Activated CD4-positive, alpha-beta T cell treated with anti-CD3 and anti-CD28 coated beads, Interleukin-2, amount 50 U/mL, for 24 hours (primary cell): ENCODE measurements at places on chromosomes 6 and 20.

DNA sequence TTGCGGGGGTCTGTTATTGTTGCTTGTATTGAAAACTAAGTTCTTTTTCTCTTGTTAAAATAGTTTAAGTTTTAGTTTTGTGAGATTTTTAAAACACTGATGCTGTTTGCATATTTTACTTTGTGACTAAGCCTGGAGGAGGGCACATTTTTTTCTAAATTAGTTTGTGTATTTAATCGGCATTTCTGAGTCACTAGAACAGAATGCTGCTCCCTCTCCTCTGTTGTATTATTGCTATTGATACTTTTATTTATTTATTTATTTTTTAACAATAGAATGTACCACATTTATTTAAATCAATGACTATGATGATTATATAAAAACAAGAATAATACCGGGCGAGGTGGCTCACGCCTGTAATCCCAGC is 5.1 kb upstream of the FAM50B start:
- DNase-seq, result no peak

GRCh38 chr6:4138186-4138585 is 2.8 kb upstream of the ECI2 start:
- DNase-seq, result no peak

GRCh38 chr20:40880063-40880728 is 148.4 kb upstream of the TOP1 start:
- DNase-seq, result no peak

DNA sequence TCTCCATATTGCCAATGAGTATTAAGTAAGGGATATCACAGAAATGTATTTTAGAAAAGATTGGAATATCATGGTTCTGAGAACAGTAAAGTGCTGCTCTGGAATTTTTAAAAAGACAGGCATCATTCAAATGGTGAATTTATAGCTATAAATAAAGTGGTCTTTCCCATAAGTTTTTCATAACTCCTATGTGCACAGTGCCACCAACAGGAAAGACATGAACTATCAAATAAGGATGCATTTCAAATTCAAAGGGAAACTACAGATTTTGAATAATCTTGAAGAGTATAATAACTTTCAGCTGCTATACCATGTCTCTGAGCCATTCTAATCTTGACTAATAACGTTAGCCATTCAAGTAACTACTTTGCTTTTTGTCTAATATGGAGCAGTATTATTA is 456.8 kb upstream of the GJE1 start:
- DNase-seq, result no peak

DNA sequence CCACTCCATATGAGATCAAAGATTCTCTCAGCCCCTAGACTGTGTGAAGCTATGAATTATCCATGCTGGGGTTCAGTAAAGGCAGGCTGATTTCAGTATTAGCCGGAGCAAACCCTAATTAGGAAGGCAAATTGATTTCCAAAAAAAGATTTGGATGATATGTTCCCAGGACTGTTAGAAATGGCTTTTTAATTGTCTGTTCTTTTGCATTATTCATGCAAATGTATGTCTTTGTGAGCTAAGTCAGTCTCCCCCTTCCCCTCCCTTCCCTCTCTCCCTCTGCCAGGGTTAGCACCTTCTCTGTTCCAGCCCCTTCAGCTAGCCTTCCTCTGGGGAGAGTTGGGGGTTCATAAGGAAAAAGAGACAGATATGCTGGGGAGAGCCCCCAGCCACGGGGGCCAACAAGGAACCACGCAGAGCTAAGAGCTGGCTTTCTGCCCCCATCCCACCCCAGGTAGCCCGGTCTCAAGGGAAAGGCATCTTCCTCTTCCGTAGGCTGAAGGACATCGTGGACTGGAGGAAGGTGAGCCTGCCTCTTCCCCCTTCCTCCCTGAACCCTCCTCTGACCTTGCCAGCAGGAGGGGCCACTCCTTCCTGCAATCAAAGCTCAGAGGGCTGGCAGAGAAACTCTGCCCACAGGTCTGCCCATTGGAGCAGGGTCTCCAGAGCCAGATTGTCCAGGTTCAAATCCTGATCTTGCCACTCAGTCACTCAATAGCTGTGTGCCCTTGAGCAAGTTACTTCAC is 32.3 kb downstream of the PDRG1 start:
- DNase-seq, result no peak
